ENCODE measurements at places on chromosomes 6 and 20.

DNA sequence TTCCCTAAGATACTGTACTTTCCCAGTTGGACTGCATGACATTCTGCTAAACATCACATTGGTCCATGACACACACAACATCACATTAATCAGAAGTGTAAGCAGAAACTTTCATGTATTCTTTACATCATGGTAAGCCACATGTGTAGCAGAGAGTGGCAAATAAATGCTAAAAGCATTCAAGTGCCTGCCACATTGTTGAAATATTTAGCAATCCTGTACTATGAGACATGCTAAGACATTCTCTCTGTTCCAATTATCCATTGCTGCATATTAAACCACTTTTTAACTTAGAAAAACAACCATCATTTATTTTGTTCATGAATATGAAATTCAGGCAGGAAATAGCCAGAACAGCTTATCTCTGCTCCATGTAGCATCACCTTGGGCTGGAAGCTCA is 207.7 kb upstream of the GJE1 start:
- no peak for DNase-seq

GRCh38 chr6:10518557-10519407 is 2.4 kb upstream of the GCNT2 start:
- DNase-seq: no peak

DNA sequence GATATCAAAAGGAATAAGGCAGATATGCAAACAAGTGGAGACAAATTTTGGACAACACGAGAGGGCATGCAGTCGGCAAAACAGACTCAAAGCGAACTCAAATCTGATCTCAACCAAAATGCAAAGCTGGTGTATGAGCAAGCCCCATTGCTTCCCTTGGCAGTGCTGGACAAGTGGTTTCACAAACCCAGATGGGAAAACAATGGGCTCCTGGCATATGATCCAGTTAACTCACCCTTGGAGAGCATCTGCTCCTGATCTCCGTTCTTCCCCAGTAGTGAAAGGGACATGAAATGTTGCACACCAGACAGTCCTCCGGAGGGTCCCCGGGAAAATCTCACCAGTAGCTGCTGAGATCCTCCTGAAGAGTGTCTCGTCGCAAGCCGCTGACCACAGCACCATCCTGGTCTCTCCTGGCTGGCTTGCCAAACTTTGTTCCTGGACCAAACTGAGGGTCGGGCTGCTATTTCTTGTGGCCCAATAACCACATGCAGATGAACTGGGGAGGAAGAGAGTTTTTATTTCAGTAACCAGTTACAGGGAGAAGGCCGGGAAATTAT is 84.3 kb upstream of the THBS2 start:
- no peak for DNase-seq

- no peak for DNase-seq
These were observed 16.2 kb upstream of the EMILIN3 start for GRCh38 chr20:41382791-41383305.

- peak; percentile 30 for DNase-seq
These were observed at the start of gene RSPH9 for GRCh38 chr6:43644940-43645612. Gene RSPH9, plus strand, starts transcription at chr6:43645036. Its CDS starts 63 bp downstream, at chr6:43645099.

DNA sequence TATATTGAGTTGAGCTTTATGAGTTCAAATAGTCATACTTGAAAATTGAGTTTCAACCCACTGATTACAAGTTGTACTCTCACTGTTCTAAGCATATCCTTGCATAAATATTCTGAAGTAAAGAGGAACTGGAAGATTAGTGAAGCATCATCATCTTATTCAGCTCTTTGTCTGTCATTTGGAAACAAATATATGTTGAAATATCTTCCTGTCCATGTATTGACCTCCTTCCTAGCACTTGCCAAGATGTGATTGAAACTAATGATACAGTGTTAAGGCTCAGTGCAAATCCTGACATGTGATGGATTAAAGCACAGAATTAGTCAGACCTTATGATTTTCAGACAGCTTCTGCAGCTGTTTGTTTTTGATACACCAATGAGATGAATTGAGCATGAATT is 434.3 kb downstream of the TBC1D32 start:
- no peak for DNase-seq

DNA sequence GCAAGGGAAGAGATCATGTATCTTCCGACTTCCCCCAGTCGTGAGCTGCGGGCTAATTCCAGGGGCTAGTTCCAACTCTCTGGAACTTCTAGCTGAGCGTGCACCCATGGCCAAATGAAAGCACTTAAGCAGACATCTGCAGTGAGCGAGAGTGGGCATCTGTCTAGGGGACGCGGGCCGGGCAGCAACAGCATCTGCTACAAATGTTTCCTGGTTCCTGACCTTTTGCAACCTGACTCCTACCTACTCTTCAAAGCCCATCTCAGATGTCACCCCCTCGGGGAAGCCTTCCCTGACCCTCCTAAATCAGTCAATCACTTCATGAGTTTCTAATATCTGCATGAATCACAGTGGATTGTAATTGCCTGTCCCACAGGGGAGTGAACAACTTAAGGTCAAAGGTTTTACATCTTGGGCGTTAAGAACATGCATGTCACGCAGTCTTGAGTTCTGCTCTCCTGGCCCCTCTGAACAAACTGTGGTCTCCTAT is 141.9 kb downstream of the CEBPB start:
- no peak for DNase-seq

GRCh38 chr20:10667077-10667401 is 6.8 kb downstream of the JAG1 start:
- DNase-seq: no peak

- DNase-seq: no peak
These were observed 233.8 kb upstream of the SUPT3H start for GRCh38 chr6:45611491-45611890.

- DNase-seq: no peak
These were observed 1.5 kb downstream of the SH3BGRL2 start for GRCh38 chr6:79632580-79632979.

GRCh38 chr20:6519556-6519955 is 247.9 kb upstream of the BMP2 start:
- no peak for DNase-seq

GRCh38 chr6:148947621-148948444 is 201.0 kb downstream of the UST start:
- DNase-seq: peak; percentile 69

GRCh38 chr20:22815603-22816315 is 219.4 kb upstream of the SSTR4 start:
- no peak for DNase-seq

DNA sequence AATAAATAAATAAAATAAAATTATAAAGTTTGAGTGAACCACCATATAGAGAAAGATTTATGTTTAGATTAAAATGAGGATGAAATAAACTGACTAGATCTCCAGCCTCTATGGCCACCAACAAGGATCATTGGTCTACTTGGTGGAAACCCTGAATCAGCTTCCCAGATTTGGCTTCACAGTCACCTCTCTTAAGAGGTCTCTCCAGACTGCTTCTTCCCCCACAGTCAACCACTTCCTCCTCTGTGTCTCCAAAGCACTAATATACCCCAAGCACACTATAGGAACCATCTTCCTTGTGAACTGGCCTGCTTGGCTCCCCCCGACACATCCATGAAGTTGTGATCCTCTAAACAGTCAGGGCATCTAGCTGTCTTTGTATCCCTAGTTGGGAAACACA is 529.6 kb upstream of the RNF217 start:
- DNase-seq: no peak

- DNase-seq: no peak
These were observed 34.8 kb downstream of the NR2E1 start for GRCh38 chr6:108200631-108201030.

GRCh38 chr6:37552267-37552666 is 52.6 kb upstream of the CCDC167 start:
- no peak for DNase-seq

DNA sequence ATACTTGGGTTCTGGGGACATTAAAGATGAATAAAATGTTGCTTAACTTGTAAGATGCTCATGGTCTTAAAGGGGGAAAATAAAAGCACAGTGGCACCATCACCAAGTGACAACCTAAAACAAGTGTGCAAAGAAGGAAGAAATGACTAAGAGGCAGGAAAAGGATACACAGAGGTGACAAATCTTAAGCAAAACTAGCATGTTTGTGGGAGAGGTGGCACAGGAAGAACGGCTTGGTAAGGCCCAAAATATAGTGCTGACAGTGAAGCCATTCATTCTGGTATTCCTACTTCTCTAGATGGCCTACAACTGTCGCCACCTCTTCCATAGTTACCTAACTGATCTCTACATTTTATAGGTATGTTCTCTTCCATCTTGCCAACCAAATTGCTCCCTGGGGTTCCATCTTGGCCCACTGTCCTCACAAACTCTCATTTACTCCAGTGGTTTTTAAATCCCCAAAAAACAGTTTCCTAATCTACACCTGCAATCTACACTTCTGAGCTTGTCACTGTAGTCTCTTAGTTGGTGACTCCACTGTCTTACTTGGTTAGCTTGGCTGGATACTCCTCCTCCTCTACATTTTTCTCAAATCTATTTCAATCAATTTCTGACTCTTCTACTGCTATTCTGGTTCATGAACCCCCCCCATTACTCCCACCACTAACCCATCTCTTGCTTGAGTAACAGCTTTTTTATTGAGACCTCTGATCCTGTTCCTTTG is 33.5 kb downstream of the FAM8A1 start:
- peak; percentile 14 for DNase-seq

- DNase-seq: no peak
These were observed 151.1 kb downstream of the KHDC1L start for GRCh38 chr6:73074175-73074574.

DNA sequence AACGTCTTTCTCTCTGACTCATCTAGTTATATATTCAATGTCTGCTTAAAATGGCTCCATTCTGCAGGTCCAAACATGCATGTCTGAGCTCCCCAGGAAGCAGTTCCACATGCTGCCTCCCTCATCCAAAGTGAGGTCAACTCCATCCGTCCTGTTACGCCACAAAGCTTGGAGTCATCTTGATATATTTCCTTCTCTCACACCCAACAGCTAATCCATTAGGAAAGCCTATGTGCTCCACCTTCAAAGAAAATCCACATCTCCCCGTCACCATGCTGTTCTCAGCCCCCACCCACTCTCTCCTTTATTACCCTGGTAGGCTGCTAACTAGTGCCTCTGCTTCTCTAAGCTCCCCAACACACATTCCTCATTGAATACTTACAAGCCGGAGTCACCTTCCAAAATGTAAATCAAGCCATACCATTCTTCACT is 130.2 kb upstream of the SYNDIG1 start:
- no peak for DNase-seq

- DNase-seq: no peak
These were observed 49.2 kb downstream of the GNAS start for GRCh38 chr20:58901488-58902402.

DNA sequence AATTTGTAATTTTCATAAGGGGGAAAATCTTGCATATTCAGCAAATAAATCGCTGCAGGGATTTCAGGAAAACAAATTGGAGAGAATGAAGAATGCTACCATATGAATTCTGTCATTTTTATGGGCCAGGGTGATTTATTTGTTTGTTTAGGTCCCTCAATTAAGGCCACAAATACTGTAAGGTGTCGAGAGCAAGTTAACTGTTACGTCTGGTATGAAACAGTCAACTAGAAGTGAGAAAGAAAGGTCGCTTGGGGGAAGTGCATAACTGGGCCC is 166.9 kb upstream of the TSHZ2 start:
- no peak for DNase-seq

DNA sequence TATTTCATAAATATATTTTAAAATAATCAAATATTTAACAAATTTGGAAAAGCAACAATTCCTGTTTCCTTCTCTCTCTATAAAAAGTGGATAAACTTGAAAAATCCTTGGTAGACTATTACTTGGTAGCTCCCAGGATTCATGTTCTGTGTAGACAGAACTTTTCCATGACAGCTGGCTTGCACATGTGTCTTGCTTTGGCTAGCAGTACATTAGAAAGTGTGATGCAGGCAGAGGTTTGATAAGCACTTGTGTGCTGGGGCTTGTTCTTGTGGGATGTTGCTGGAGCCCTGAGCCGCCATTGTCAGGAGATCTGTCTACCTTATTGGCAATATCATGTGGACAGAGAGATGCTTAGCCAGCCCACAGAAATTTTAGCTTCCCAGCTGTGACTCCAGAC is 327.2 kb downstream of the CDKAL1 start:
- DNase-seq: no peak

- no peak for DNase-seq
These were observed 73.2 kb downstream of the ARID1B start for GRCh38 chr6:156850353-156850752.

DNA sequence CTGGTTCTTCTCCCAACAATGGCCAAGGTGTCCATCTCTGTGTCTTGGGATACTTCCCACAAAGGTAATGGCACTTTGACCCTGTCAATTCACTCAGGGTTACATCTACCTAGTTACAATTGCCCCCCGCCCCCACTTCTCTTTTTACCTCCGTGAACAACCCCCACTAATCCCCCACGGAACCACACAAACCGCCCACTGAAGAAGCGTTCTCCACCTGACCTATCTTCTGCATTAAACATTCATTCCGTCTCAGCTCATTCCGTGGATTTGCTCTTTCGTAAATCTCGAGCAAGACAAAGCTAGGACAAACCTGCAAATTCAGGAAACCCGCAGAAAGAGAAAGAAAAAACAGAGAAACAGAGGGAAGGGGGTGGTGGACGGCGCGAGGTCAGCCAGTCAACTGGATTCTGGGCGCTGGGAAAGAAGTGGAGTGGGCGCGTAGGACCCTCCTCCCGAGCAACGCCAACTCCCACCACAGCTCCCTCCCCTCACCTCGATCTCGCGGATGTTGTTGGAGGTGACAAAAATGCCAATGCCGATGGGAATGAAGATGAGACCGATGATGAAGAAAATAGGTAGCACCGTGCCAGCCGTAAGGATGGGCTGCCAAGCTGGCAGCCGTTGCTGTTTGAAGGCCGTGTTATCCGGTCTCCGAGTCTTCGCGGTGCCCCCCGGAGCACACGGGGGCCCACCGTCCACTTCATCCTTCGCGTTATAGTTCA is 523 bp downstream of the TMEM30A start:
- peak; percentile 1 for DNase-seq

DNA sequence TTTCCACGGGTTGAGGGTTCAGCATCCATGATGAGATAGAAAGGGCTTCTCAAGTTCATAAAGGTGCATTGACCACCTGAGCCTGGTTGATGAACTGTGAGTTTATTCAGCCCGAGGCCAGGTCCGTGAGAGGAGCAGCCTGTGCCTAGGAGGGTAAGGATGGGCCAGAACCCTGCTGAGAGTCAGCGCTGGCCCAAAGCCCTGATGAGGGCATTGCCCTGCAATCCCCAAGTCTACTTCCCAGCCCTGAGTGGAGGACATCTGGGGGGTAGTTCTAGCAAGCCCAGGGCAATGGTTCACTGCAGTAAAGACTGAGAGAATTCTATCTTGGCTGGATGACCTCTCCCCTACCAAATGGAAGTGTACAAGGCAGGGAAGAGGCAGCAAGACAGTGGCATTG is 123.3 kb upstream of the NXT1 start:
- no peak for DNase-seq

GRCh38 chr6:32664827-32665362 is 1.6 kb downstream of the HLA-DQB1 start:
- no peak for DNase-seq

Data from stimulated activated CD8-positive, alpha-beta memory T cell treated with anti-CD3 and anti-CD28 coated beads, Interleukin-12 subunit alpha, Interleukin-12 subunit beta, amount 100 ng/mL, for 1 hour (primary cell).